ENCODE measurements at places on chromosomes 7 and 10.

- no peak for DNase-seq
Observed at GRCh38 chr7:24828891-24829661, 71.8 kb upstream of the GSDME start.

DNA sequence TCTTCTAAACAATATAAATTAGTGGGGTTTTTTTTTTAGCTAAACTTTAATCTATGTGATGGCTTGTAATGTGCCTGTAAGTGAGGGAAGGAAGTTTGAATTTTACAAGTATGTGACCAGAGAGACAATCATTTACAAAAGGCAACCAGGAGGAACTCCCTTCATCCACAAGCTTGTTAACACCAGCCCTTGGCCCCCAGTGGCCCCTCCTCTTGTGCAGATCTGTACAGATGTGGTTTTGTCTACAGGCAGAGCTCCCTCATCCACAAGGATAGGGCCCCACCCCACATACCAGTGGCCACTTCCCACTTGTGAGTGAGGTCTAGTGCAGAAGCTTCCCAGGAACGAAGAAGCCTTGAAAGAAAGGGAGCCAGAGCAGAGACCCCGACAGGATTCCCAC, 234.1 kb upstream of the KMT2E start:
- no peak for DNase-seq

DNA sequence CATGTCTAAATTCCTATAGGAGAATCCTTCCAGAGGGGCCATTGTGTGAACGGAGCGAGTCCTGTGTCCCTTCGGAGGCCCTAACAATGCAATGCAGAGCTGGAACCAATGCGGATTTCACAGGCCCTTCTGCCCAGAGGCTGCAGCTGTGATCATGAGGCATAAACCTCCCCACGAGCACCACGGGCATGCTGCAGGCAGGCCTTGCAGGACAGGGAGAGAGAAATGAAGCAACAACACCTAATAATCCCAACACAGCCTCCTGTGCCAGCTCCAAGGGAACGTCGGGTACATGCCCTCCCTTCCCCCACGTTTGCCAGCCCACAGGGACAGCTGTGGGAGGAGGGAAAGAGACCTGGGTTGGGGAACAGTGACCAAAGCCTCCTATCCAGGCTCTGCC, 74.4 kb downstream of the TNS3 start:
- no peak for DNase-seq

DNA sequence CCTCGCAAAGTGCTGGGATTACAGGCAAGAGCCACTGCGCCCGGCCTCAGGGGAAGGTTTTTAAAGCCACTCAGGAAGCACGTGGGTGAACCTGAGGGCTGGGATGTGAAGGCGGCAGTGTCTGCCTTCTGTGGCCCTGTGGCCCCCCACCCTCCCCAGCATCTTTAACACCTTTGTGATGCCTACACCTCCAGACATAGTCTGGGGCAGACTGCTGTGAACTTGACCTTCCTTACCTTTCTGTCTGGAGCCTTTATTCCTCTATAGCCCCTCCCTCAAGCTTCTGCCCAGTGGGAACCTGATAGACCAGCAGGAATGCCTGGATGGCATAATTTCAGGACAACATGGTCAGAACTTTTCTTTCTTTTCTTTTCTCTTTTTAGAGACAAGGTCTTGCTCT, 550.2 kb downstream of the GALNT17 start:
- no peak for DNase-seq

GRCh38 chr7:80154656-80155333, 20.2 kb downstream of the GNAI1 start:
- no peak for DNase-seq

DNA sequence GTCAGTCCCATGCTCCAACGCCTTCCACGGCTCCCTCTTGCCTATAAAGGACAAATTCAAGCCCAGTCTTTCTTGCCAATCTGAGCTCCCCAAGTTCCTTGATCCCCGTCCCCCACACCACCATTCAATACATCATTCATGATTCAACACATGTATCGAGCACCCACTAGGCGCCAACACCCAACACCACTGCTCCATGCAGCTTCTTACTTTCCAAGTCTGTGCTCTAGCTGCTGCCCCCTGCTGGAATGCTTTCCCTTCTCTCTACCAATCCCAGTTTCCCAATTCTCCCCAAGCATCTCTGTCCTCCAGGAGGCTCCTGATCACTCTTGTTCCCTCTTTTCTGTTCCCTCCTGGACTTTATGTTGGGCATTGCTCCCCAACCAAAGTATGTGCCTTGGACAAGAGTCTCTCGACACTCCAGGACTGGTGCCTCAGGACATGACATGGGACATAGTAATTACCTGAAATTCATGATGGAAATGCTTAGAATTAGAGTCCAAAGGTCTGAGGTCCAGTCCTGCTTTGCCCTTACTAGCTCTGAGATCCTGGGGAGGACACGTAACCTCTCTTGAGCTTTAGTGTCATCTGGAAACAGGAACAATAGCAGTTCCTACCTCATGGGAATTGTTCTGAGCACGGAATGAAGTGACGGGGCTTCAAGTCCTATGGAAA, 172.7 kb downstream of the NEURL1 start:
- no peak for DNase-seq

- no peak for DNase-seq
Observed at GRCh38 chr7:55177068-55177530, 158.3 kb downstream of the EGFR start.

- no peak for DNase-seq
Observed at GRCh38 chr10:87632454-87632853, 27.2 kb upstream of the PAPSS2 start.

DNA sequence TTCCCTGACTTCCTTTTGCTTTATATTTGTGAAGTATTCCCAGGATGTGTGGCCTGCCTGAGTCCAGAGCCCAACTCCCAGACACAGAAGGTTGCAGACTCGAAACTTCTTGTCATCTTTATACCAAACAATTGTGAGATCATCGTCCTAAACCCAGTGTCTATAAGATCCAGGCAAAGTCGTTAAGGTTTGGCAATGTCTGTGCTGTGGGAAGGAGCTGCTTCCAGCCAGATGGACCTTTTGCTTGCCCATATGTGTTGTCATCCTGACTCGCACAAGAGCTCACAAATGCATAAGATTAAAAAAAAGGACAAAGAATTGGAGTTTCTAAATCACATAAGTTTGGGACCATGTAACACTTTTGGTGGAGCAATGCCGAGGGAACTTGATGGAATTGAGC, 37.0 kb downstream of the WNT2 start:
- DNase-seq: no peak

DNA sequence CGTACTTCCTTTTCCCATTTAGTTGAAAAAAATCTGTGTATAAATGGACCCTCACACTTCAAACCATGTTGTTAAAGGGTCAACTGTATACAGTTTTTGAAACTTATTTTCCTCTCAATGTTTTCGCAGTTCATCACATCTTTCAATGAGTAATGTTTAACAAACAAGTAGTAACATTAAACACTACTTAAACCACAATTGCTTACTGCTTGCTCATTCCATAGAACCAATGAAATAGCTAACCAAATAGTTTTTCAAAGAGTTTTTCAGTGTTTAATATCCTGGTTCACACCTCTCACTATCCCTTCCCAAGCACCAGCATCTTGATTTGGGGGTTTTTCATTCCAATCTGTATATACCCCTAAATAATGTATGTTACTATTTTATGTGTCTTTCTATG, 9.1 kb downstream of the SEM1 start:
- no peak for DNase-seq

GRCh38 chr7:45150199-45150598, 7.4 kb upstream of the RAMP3 start:
- DNase-seq: no peak

GRCh38 chr7:107696330-107696946, 35.8 kb downstream of the SLC26A4 start:
- DNase-seq: no peak

DNA sequence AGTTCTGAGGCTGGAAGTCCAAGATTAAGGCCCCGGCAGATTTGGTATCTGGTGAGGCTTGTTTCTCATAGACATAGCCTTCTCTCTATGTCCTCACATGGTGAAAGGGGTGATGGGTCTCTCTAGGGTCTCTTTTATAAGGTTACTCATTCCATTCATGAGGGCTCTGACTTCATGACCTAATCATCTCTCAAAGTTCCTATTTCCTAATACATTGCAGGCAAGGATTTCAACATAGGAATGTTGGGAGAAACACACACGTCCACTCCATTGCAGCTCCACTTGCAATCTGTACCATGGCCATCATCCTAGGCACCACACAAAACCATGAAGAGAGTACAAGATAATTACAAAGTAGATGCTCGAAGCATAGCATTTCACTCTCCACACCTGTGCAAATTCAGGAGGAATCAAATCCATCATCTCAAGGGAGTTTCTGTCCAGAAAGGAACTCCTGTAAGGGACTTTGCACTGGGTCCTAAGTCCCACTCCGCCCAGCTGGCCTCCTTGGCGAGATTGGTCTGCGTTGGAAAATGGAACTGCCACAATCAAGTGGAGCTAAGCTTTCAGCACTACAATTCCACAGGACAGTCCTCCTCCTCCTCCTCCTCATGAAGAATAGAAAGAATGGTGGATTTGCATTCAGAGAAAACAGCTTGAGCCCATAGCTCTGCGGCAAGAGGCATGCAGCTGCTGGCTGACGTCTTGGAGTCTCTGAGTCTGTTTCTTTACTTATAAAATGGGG, 8.8 kb downstream of the DDC start:
- DNase-seq: no peak

DNA sequence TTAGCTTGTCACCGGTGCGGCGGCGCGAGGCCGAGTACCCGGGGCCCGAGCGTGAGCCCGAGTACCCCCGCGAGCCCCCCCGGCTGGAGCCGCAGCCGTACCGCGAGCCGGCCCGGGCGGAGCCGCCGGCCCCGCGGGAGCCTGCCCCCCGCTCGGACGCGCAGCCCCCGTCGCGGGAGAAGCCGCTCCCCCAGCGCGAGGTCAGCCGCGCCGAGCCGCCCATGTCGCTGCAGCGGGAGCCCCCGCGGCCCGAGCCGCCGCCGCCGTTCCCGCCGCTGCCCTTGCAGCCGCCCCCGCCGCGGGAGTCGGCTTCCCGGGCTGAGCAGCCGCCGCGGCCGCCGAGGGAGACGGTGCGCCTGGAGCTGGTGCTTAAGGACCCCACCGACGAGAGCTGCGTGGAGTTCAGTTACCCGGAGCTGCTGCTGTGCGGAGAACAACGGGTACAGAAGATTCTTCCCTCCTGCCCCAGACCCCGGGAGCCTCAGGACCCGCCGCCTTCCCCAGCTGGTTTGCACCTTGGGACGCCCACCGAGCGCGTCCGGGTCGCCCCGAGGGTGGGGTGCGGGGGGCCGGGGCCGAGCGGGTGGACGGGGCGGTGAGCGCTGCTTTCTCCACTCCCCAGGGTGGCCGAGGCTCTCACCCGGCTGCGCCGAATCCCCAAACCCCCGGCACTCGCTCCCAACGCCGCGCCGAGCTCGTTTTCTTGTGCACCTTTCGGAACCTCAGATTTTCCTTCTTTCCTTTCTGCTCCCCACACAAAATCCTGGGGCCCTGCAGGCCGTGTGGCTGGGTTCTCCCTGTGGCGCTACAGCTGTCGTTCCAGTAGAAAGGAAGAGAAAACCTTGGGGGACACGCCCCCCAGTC, 708 bp downstream of the UBN2 start:
- DNase-seq: no peak

DNA sequence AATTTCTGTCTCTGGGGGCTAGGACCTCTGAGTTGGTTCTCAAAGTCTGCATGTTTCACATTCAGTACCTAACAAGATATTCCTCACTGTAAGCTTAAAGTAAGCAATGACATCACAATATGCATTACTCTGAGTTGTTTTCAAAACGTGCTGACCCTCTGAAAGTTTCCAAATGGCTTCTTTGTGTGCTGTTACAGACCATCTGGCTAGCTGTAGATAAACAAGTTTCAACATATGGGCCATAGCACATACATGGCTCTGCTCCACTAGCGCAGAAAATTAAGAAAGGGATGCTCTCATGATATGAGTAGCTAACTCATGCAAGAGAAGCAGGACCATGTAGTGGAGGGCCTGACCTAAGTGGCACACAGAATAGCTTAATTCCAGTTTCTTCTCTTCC, 119.0 kb downstream of the HTR7 start:
- no peak for DNase-seq

DNA sequence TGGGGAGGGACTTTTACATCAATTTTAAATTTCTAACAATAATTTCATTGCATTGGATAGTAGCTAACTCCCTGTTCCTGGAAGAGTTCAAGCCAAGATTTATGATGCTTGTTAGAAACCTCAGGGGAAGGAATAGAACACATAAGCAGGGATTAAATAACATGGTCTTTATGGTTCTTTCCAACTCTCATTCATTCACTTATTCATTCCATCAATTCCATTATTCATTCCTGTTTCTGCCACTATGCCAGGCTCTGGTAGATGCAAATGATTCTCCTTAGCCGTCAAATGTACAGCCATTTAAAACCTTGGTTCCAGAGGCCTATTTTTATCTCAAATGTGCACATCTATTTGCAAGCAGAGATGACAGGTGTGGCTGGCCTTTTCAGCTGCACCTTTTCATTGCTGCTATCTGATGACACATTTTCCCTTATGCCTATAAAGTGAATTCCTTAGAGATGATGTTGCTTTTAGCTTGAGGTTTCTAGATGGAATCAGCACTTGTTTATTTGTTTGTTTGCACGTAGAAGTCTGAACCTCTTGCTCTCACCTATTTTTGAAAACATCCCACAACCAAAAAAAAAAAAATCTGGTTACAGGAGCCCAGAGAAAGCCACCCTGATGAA, 205.7 kb upstream of the IGFBP3 start:
- no peak for DNase-seq

- DNase-seq: no peak
Observed at GRCh38 chr7:102935450-102936115, 22.8 kb downstream of the LRRC17 start.

DNA sequence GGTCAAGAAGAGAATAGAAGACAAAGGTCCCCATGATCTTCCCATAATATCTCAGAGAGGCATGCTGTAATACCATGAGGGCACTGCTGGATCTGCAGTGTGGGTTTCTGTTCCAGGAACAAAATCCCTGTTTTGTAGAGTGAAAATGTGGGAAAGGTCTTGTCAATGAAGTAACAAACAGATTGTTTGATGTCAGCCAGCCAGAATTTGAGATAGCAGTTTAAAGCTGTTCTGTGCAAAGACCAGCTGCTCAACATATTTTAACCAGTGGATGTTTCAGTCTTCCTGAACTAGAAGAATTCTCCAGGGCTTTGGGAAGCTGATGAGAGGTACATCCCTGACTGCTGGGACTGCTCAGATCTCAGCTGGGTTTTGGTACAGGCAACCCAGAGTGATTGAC, 1012.5 kb downstream of the DNAJB9 start:
- no peak for DNase-seq

GRCh38 chr7:69622014-69622835, 23.9 kb downstream of the AUTS2 start:
- no peak for DNase-seq

DNA sequence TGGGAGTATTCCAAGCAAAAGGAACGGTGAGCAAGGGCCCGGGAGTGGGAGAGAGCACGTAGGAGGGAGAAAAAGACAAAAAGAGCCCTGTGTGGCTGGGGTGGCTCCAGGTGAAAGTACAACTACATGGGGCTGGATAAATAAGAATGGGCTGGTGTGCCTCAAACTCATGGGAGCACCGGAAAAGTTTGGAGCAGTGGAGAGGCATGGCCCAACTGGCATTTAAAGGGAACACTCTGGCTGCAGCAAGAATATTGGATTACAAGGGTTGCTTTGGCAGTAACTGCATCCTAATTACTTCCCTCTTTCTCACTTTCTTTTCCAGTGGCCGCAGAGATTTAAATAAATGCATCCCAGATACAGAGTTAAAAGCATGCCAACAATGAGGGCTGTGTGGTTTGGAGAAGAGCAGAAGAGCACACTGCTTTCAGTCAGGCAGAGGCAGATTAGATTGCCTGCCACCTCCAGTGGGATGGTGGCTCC, 39.1 kb upstream of the HERPUD2 start:
- no peak for DNase-seq
